ENCODE measurements at places on chromosomes 3 and 15. TPM values are rescaled to one million over a fixed set of nuclear protein-coding genes. Genes with fewer than 3 reads are reported as not detected.

The RARRES1 gene
- 72.0 TPM for total RNA-seq

The SEMA3F gene
- 15.3 TPM for total RNA-seq

The MYO5C gene
- 81.6 TPM for total RNA-seq

The COPB2 gene
- 129 TPM for total RNA-seq

The CSTA gene
- 0.96 TPM for total RNA-seq

All from mucosa of descending colon (tissue), 3 donors.